Fibroblast of gingiva (primary cell): ENCODE measurements at places on chromosomes 7 and 10.

- DNase-seq: no peak
Observed at GRCh38 chr10:14425034-14425433, 94.3 kb upstream of the FRMD4A start.

DNA sequence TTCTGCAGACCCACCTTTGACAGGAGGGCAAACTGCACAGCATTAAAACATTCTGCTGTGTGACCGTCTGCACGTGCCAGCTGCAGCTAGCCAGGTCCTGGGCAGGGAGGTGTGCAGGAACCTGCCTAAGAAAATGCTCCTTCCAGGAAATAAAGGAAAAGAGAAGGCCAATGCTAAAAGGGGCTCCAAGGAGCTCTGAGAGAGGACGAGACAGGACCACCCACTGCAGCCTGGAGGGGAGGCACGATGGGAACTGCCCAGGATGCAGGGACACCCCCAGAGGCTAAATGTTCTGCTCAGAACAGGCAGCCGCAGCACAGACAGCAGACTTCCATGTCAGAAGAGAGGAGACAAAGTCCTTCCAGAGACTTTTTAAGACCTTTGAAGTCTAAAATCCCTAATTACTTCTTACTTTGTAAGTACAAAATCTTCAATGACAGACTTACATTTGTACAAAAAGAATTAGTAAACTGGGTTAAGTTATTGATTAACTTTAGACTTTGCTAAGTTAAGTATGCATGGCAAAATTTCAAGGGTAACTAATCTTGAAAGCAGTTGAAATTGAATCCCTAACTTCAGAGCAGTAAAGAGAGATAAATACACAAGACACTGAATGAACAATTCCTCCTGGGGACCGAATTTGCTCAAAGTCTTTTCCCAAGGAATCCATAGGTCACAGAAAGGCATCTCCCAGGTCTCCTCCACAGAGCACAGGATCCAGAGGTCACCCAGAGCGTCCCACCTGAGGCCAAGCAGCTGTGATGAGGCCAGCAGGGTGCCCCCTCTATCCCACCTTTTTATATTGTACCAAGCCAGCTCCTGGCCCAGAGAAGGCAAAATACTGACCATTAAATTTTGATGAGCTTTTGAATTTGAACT, 21.5 kb downstream of the HSPA12A start:
- DNase-seq: no peak

- DNase-seq: no peak
Observed at GRCh38 chr7:73623798-73624668, at the start of gene MLXIPL. Gene MLXIPL, minus strand, starts transcription at chr7:73624522. Its CDS starts 30 bp downstream, at chr7:73624492.

DNA sequence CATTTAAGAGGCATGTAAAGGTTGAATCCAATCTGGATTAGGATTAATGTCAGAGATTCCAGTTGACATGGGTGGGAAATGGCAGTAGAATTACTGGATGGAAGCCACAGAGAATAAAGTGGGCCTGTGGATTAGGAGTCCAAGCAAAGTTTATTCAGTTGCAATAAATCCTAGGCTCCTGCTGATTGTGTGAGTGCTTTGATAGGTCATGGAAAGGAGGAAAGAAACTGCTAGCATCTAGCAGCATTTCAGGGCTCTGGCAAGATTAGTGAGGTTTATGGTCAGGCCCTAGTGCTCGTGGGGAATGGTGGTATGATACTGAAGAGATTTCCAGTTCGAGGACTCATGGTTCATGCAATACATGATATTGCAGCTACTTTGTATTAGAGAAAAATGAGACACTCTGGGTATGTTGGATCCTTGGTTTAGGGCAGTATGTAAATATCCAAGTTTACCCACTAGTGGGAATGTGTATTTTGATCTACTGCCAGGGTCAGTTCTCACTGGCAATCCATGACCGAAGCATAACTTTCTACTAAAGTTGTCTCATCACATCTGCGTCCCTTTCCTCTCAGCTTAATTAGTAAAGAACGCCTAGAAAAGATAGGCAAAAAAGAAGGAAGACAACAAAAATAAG, 235.0 kb downstream of the SUGCT start:
- DNase-seq: no peak

DNA sequence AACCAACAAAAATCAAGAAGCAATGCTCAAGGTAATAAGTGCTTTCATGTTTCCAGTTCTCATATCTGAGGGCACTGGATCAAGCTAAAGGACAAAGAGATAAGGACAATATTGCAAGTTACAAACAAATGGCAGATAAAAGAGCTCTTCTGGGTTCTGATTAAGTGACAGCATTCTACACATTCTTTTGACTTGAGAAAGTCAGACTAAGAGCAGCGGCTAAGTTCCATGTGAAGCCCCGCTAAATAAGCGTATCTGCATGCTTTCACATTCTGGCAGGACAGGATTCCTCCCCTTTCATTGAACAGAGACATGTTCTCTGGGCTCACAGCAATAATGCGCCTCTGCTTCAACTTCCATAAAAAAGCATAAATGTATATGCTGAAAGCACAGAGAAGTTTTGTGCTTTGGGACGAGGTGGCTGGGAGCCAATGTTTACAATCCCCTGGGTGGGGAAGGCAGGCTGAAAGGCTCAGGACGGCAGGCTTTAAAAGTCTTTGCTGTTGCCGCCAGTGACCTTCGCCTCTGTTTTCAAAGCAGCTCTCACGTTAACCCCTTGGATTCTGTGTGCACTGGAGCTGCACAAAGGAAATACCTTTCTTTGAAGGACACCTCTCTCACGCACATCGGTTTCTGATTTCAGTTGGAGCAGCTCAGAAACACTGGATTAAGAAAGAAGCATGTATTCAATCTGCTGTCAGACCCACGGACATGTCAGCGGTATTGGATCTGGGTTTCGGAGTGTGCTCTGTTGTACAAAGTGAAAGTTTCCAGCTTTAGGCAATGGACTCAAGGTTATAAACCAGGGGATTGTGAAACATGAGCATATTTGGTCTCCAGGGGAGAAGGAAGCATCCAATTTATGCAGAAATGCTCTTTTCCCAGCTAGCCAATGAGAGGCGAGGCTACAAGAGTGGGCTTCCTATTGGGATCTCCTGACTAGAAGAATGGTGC, 105.4 kb upstream of the FAM133B start:
- DNase-seq: peak; percentile 94

DNA sequence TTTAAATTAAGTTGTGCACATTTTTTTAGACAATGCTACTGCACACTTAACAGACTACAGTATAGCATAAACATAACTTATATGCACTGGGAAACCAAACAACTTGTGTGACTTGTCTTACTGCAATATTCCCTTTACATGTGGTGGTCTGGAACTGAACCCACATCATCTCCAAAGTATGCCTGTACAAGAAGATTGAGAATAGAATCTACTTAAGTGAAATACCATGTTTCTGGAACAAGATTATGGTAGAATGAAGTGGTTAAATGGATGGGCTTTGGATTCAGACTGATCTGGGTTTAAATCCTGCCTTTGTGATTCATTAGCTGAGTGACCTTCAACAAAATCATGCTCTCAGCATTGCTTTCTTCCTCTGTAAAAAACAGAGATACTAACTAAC, 30.7 kb downstream of the CUL2 start:
- DNase-seq: no peak

GRCh38 chr10:131041031-131041430, 270.5 kb downstream of the TCERG1L start:
- DNase-seq: no peak

GRCh38 chr10:127884501-127884900, 8.2 kb downstream of the CLRN3 start:
- no peak for DNase-seq

DNA sequence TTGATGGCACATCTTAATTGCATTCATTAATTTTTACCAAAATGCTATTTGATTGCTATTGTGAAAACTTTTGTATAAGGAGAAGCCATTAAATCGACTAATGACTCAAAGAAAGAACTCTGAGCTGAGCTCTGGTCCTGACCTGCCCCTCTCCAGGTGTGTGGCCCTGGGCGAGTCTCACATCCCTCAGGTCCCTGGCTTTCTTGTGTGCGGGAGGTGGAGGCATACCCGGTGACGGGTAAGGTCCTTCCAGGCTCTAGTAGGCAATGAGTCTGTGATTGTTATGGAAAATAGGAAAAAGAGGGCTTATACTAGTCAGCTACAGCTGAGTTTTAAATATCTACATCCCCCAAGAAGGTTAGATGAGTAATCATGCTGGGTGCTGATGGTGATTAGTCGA, 248.1 kb downstream of the GATA3 start:
- no peak for DNase-seq

DNA sequence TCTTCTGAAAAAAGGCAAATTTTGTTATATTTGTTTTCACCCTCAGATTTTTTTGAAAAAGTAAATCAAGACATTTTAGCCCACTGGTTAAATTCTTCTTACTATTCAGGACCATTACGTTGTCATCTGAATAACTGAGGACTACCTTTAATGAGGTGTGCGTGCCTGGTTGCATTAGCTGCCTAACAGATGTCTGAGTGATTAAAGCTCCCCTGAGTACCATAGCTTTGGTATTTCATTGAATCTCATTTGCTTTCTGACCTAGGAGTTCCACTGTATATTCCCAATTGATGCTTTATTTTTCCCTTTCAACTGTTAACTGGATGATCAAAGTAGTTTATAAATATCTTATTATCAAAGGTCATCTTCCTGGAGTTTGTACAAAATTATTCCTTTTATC, 410.0 kb upstream of the SEMA3D start:
- DNase-seq: no peak

- no peak for DNase-seq
Observed at GRCh38 chr10:75672842-75673241, 241.4 kb downstream of the LRMDA start.

- no peak for DNase-seq
Observed at GRCh38 chr10:44369296-44369695, 15.6 kb downstream of the CXCL12 start.

GRCh38 chr7:2947058-2947780, 96.4 kb downstream of the CARD11 start:
- DNase-seq: no peak

DNA sequence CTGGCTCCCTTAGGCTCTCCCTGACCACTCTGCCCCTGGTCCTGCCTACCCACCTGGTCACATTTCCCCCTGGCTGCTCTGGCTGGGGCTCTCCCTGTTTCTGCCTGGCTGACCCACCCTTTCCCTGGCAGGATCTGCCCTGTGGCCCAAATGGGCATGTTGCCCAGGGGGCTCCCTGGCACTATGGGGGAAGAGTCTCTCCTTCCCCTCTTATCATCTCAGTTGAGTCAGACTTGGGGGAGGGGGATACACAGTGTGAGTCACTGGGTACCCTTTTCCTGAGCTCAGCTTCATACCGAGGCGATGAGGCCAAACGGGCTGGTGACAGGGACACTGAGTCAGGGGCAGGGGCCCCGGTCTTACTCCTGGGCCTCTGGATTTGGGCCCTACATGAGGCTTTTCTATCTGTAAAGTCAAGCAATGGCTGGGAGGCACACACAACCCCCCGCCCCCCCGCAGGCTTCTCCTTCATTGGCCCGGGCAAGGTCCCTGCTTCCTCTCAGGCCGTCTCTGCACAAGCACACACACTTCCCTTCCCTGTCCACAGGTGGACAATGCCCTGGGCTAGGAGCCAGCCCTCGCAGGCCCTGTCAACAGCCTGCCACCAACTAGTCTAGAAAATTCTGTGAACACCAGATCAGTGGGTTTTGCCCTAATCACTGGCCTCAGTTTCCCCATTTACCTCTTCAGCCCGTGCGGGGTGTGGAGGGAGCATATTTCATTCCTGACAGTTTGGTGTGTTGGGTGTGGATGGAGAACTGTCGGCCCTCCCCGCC, 627 bp upstream of the FLNC start:
- DNase-seq: no peak

DNA sequence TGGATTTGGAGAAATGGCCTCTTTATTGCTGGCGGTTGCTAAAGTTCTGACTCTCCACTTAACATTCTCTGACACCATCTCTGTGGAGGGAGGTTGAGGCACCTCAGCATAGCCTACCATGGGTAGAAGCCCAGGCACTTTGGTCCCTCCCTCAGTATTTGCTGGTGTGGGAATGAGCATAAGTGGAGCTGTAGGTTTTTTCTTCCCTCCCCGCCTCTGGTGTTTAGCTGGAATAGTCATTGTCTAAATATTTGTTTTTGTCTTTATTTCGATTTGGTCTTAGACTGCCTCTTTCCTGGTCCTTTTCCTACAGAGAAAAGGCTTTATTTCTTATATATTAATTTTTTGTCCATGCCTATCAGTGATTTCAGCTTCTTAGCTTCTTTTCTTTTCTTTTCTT, 203.4 kb upstream of the AGR3 start:
- no peak for DNase-seq

DNA sequence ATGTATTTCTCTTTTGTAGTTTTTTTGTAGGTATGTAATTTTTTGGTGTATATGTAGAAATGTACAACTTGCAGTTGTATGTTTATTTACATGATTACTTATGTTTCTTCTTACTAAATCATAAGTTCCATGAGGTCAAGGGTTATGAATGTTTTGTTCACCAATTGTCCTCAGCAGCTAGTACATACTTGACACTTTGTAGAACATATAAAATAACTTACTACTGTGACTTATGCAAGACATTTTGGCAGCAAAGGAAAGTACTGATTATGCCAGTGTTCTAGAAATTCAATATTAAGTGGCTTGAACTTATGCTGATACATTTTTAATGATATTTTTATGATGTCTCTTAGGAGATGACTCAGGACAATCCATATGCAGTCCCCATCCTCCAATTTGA, 209.6 kb downstream of the DKK1 start:
- DNase-seq: peak; percentile 84

- DNase-seq: peak; percentile 83
Observed at GRCh38 chr7:18995270-18995671, 122.2 kb downstream of the TWIST1 start.

- no peak for DNase-seq
Observed at GRCh38 chr7:1990001-1990670, 242.6 kb downstream of the MAD1L1 start.

DNA sequence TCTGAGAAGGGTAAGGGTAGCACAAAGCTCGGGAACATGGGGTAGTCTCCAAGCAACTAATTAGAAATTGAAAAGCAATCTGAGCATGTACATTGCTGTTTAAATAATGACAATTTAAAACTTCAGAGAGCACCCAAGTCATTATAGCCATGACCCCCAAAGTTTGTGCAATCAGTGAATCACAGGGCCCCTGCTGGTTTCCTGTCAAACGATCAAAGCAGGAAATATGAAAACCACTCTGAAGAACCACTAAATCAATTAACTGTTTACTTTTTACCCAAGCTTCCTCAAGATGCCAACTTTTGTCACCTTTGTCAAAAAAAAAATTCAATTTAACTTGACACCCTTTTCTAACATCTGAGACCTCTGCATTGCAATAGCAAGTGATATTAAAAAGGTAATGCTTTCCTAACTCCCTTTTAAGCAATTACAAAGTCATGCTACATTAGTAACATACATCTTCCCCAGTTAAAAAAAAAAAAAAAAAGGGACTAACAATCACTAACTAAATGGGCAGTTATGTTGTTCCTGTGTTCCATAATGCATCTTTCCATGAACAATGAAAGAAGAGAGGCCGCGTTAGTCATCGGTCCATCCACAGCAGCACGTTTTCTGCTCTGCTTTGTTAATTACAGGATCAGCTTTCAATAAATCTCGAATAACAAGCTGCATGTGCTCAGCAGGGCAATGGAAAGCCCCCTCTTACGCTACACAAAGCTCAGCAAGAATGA, 80.6 kb downstream of the ETV1 start:
- DNase-seq: no peak

DNA sequence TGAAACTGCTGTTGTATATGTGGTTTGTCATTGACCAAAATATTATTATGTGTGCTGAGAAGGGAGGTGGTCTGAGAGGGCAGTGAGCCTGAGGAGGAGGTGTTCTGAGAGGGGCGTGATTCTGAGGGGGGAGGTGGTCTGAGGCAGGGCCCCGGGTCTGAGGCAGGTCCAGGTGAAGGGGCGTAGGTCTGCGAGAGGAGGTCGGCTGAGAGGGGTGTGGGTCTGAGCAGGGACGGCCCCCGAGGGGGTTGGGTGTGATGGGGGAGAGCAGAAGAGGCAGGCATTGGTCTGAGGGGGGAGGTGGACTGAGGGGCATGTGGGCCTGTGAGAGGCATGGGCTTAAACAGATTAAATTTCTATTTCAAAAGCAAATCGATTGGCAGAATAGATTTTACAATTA, 32.4 kb downstream of the AKR1C4 start:
- no peak for DNase-seq
